ENCODE measurements at places on chromosomes 7 and 10. TPM values are rescaled to one million over a fixed set of nuclear protein-coding genes. Genes with fewer than 3 reads are reported as not detected.
A peak's percentile ranks its signal among the peaks of the same experiment; 100 is the strongest.

DNA sequence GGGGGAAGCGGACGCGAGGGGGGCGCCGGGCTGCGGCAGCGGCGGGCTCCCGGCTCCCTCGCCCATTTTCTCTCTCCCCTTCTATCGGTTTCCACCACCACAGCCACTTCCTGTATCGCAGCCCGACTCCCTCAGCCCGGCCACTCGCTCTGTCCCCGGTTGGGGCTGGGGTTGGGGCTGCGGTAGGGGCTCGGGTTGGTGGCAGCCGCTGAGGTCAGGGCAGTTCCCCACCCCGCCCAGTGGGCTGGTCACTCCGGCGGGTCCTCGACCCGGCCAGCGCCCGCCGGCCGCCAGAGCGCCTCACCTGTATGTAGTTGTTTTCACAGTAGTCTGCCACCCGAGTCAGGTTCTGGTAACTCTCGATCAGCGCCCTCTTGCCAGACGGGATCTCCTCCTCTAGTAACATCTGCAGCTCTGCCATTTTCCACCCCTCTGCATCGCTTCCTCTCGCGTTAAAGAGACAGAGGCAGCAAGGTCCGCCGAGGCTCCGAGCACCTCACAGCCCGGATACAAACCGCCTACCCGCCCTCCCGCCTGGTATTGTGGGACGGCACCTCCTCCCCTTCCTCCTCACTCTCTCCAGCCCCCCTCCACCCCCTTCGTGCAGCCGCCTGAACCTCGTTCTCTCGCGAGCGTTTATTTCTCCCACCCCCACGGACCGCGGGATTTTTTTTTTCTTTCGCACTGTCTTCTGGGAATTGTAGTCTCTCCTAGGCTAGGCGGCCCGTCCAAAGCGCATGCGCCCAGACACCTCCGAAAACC, at the start of gene ABI1:
TSS of gene ABI1 (minus strand) at position 516 of the 762 bp plus-strand sequence. CDS start at position 421, 95 bp downstream.
- peak; percentile 98 for DNase-seq

- DNase-seq, result no peak
Measured at GRCh38 chr10:79292891-79293746, 54.1 kb upstream of the PPIF start.

The PRPS1L1 gene
- not detected for total RNA-seq

The HOGA1 gene
- not detected for total RNA-seq

DNA sequence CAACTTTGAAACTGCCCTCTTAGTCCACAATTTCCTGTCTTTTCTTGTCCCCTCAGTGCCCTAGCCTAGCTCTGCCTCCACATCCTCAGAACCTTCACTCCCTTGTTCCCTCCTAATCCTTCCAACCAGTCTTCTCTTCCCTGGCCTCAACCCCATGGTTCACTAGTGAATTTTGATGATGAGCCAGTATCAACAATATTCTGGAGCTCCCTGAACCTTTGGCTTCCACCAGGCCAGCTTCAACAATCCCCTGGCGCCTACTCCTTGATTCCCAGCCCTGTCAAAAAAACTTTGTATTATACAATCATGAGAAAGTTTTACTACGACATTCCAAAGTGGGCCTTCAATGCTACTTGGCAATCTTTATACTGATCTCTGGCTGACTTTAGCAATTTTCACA, 116.5 kb downstream of the LMBR1 start:
- DNase-seq, result no peak

The AIFM2 gene
- total RNA-seq, result 2.5 TPM

The INTS15 gene
- 39.3 TPM for total RNA-seq
